ENCODE measurements at places on chromosomes 5 and 9.

DNA sequence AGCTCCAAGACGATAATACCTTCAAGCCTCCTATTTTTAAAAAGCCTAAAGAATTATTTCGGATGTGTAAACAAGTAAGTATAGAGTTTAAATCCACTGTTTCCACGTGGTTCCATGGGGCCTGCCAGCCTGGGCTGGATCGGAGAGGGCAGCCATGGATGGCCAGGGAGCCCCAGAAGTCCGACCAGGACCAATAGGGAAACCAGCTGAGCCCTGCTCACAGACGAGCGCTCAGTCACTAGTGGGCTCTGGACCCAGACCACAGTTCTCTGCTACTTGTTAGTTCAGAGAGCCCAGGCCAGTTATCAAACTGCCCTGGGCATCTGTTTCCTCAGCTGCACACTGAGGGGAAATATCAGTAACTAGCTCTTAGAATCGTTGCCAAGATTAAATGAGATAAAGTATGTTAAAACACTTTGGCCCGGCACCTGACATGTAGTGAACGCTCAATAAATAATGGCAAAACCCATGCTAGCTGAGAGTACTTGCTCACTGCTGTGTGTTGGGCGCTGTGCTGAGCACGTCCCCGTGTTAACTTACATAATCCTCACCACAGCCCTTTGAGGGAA is 124.8 kb downstream of the RGS3 start:
- DNase-seq = no peak

- DNase-seq = no peak
Observed at GRCh38 chr9:107810461-107810961, 320.9 kb upstream of the KLF4 start.

DNA sequence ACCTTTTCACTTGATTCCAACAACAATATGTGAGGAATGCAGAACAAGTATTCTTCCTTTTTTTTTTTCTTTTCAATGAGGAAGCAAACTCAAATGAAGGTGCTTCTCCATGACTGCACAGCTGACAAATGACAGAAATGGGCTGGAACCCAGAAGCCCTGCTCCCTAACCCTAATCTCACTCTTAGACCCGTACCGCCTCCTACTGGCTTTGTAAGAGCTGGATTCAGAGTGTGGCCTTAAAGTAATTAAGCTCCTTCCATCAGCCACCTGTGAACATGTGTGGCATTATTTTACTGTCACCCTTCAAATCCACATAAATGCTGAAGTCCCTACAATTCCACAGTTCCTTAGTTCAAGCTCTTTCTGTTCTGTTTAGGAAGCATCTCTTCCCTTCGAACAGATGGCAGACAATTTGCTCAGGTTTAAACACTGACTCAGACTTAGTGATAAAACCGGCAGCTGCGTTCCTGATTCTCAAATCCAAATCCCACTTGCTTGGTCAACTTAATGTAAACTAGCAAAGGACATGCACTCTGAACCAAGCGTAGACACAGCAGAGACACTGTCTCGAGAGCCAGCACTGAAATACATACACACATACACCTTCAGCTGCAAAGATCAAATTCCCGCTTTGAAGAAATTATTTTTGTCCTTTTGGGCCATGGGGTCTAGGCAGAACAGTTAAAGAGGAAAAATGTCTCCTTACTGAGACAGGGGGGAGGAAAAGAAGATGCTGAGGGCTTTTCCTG is 316.7 kb upstream of the TLE4 start:
- no peak for DNase-seq

DNA sequence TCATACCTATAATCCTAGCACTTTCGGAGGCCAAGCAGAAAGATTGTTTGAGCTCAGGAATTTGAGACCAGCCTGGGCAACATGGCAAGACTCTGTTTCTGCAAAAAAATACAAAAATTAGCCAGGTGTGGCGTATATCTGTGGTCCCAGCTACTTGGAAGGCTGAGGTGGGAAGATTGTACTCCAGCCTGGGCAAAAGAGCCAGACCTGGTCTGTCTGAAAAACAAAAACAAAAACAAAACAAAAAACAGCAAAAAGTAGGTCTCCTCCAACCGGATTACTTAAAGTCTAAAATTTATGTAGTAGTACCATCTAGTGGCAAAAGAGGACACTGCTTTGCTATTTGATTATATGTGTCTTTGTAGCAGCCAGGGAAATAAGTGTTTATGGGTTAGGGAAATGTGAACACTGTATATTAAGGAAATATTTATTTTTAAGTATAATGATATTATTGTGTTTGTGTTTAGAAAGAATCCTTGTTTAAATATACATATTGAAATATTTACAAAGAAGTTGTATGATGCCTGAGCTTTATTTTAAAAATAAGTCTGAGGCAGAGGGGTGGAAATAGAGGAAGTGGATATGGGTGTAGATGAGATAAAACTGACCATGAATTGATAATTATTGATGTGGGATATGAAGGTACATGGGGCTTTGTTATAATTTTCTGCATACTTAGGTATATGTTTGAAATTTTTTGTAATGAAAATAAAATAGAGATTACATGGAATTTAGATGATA is 20.0 kb downstream of the APC start:
- DNase-seq = peak; percentile 51

- no peak for DNase-seq
Observed at GRCh38 chr5:123882965-123883345, 371.0 kb downstream of the CSNK1G3 start.

DNA sequence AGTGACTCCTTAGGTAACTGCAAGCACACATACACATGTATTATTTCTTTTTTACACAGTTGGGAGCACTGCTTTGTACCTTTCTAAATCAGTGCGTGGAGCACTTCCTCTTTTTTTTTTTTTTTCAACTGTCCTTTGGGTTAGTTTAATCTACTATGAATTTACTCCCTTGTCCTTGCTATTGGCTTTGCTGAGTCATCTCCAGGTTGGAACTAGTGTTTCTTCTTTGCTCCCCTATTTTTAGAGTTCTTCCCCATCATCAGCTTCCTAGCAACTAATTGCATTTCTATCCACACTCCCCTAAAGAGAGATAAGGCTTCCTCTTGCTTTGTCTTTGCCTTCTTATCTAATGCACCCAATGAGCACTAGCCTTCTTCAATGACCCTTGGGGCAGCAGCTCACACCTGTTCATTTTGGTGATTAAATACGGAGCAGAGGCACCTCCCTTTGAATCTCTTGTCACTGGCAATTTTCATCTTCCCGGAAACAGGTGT is 24.3 kb downstream of the S100Z start:
- DNase-seq = no peak

GRCh38 chr5:171660434-171660833 is 125.2 kb upstream of the SMIM23 start:
- DNase-seq = no peak

- no peak for DNase-seq
Observed at GRCh38 chr5:77995793-77996409, 219.8 kb upstream of the TBCA start.

DNA sequence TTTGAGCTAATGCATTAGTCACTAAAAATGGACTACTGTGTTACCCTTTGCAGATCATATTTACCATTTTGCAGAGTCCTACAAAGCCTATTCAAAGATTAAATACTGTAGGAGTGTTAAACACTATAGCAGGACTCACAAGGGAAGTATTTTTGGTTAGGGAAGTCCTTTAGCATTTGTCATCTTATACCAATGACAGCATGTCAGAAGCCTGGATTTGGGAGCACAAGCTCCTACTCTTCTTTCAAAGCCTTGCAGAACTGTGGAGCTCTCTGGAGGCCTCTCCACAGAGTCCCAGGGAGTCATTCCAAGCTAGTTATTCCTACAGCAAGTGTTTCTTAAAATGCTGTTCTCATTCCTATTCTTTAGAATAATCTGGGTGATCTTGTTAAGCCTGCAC is 288.8 kb downstream of the PIK3R1 start:
- DNase-seq = no peak

DNA sequence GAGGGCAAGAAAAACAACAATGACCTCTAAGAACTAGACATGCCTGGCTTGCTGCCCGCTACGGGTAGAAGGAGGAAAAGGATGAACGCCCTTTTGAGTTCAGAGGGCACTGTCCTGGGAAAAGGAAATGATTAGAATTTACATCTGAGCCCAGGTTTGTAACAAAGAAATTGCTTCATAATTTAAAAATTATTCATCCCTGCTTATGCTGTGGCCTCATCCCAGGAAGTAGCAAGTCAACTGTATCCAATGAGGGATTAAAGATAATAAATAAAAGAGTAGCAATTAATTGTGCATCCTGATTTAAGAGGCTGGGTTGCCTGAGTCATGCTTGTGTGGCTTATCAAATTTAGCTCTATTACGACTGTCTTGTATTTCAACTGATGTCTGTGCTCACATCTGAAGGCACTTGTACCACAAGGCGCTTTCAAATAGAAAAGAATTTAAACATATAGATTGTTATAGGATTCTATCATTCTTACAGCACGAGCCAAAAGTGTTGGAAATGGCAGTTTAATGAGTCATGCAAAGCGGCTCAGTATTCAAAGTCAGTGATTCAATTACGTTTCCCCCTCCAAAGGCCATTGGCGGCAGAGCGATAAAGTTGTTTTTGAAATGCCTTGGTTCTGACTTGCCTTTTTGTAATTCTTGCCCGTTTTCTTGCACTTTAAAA is 40.0 kb upstream of the DMRT1 start:
- no peak for DNase-seq

DNA sequence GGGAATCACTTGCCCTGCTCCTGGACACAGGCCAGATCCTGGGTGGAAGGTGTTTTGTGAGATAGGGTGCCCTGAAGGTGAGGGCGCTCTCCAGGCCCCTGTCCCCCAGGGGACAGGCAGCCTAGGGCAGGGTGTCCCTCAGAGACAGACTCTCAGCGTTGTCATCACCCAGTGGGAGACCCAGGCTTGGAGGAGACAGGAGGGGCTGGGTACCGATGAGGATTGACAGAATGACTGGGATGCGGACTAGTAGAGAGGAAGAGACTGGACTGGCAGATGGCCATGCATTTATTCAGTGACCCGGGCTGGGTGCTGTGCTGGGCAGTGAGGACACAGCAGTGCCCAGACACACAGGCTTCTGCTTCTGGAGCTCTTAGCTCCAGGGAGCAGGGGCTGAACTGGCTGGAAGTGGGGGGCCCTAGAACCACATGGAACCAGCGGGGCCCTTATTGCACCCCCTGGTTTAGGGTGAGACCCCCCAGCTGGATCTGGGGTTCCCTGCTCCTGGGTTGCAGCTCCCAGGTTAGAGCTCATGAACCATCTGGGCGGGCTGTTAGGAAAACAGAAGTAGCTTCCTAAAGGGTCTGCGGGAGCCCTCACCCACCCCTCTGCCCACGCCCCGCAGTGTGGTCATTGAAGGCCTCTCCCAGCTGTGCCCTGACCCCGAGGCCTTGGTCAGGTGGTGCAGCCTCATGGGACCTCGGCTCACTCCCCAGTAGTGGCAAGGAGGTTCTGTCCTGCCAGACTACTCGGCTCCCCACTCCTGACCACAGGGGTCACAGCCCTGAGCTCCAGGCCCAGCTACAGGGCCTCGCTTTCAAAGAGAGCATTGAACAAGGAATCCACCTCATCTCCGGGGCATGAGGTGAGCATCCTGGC is 116.7 kb upstream of the LMX1B start:
- DNase-seq = no peak

DNA sequence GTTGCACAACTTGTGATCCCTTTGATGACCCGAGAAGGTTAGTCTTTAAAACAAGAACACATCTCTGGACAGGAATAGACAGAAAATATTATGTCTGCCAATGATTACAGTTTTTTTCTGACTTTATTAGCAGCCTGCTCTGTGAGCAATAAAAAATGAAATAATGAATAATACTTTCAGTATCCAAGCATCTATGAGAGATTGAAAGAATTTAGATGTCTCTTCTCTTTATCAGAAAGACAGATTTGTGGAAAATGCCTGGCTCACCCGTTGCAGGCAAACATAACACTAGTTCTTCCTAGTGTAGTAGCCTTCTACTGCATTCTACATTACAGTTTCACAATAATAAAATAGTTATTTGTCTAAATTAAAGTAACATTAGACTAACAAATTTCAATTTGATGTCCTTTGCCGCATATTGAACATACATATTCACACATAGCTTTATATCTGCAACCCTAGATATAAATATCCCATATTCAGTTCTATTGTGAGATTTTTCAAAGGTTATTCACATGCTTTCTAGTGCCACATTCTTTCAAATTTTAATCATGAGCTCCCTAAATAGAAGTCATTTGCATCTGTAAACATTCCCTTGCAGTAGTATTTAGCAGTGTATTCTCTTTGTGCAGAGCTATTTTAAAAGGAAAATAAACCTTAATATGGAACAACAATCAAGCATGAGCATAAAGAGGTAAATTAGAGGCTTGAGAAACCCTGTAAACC is 267.3 kb downstream of the EFNA5 start:
- DNase-seq = no peak

DNA sequence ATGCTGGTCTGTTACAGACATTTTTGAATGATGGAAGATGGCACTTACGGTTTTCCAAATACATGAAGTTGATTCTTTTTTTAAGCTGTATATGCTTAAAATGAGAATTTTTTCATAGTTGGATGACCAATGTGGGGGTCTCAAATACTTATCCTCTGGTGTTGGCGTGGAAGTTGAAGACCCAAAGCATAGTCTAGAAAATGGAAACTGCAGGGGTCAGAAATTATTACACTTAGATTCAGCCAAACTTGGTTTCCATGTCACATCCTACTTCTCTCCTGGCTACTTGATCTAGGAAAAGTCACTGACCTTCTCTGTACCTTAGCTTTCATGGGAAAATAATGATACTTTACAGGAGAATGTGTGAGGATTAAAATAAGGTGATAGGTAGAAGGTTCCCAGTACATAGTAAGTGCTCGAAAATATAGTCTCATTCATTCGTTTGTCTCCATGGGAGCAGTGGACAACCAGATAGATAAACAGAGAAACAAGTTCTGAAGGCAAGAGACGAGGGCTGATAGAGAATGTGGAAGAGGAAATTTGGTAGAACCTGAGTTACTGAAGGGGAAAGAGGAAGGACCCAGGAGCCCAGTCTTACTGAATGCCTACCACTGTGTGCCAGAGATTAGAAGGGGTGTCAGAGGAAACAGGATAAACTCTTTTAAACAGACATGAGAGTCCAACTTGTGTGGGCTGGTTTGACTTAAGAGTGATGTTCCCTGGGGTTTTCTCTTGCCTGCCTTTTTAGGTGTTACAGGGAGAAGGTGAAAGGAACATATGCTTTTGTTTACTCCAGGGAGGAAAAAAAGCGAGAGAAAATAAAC is 560.3 kb upstream of the KLF4 start:
- DNase-seq = no peak

GRCh38 chr9:131693651-131694597 is 46.0 kb downstream of the RAPGEF1 start:
- DNase-seq = no peak

DNA sequence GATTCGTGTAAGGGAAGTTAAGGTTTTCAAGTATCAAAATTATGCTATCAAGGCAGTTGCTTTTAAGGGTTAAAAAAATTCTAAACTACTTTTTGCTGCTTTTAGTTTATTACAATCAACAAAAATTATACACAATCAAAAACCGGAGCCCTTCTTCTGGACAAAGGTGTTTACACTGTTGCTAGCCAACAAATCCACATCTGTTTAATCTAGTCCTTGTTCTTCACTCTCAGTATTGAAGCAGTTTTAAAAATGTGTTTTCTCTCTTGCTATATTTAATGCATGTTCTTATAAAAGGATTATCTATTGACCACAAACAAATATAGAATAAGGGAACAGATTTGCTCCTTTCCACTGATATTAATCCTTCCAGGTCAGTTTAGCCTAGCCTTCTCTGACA is 2.5 kb downstream of the FEM1C start:
- no peak for DNase-seq

- no peak for DNase-seq
Observed at GRCh38 chr5:11507156-11507910, 396.9 kb downstream of the CTNND2 start.

Measured in CD8-positive, alpha-beta T cell (primary cell).